ENCODE measurements at places on chromosomes 5 and 9.
A peak's percentile ranks its signal among the peaks of the same experiment; 100 is the strongest.

DNA sequence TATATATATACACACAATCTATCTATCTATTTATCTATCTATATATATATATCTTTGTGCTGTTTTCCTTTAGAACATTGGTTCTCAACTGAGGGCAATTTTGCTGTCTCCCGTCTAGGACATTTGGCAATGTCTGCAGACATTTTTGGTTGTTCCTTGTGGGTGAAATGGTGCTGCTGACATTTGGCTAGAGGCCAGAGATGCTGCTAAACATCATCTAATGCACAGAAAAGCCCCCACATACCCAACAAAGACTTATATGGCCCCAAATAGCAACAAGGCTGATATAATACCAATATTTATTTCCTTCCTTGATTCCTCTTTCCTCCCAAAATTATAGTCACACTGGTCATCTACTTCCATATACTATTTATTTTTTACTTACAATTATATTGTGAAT, 197.5 kb downstream of the TRPM3 start:
- DNase-seq, result no peak

GRCh38 chr5:63959177-63959982, 2.9 kb downstream of the HTR1A start:
- DNase-seq, result no peak

GRCh38 chr5:135491552-135492318, 39.6 kb upstream of the TIFAB start:
- DNase-seq, result no peak

- DNase-seq, result no peak
Measured at GRCh38 chr5:148482196-148482595, 98.4 kb downstream of the FBXO38 start.

GRCh38 chr9:130303613-130304055, 38.1 kb downstream of the HMCN2 start:
- no peak for DNase-seq

GRCh38 chr9:134636149-134636507, 5.5 kb upstream of the COL5A1 start:
- no peak for DNase-seq

DNA sequence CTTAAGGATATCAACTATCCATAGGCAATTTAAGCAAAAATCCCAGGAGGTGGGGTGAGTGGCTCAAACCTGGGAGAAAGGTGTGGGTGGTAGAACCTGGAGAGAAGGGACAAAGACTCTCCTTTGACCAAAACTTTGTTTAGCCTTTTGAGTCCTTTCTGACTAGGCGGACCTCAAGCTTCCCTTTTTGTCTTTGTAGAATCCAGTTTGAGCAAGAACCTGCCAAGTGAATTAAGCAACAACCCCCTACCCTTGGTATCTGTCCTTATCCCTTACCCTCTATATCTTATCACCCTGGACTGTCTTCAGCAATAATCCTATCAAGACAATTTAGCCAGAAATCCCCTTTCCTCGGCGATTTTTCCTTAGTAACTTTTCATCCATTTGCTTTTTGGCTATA, 53.5 kb upstream of the SLC28A3 start:
- DNase-seq, result no peak

- DNase-seq, result peak; percentile 41
Measured at GRCh38 chr5:16690243-16690852, 73.6 kb upstream of the RETREG1 start.

DNA sequence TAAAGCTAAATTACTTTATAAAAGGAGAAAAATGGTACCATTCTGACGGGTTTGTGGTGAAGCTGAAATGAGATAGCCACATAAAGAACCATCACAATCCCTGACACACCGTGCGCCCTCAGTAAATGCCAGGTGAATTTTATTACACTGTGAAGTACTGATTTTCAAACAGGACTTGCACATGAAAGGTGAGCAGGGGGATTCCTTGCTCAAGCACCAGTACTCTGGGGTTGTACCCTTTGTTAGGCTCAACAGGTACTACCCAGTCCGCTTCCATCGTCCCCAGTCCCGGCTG, 419 bp upstream of the RABGAP1 start:
- DNase-seq, result no peak

- no peak for DNase-seq
Measured at GRCh38 chr9:20015427-20015931, 226.6 kb upstream of the SLC24A2 start.

DNA sequence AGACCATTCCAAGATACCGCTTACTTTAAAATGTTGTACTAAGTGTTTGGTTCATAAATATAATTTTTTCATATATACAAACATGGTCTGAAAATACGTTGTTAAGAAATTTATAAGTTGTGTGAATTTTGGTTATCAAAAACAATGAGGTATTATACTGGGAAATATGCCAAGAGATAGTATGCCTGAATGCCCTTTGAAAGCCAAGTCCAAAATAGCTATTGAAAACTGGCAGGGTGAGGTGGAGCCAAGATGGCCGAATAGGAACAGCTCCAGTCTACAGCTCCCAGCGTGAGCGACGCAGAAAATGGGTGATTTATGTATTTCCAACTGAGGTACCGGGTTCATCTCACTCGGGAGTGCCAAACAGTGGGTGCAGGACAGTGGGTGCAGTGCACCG, 533.5 kb downstream of the ZNF608 start:
- no peak for DNase-seq

DNA sequence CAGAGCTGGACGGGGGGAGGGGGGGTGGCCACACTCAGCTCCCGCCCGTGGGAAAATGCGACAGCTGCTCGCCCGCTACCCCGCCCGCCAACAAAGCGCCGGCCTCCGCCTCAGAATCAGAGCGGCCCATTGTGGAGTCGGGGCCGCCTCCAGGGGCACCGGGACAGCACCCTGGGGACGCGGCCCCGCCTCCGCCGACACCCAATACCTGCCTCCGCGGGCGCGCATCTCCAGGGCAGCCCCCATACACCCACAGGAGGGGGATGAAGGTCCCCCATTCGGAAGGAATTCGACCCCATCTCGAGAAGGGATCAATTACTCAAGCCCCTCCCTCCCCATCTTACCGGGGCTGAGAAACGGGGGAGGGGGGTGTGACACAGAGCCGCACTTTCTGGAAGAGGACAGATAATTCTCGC, 1.3 kb downstream of the NOTCH1 start:
- no peak for DNase-seq

GRCh38 chr5:152136321-152136720, 211.7 kb upstream of the GLRA1 start:
- DNase-seq, result no peak

GRCh38 chr5:176492431-176492830, 44.2 kb downstream of the FAF2 start:
- no peak for DNase-seq

- DNase-seq, result no peak
Measured at GRCh38 chr5:82019342-82020138, 47.7 kb downstream of the ATG10 start.

GRCh38 chr5:176547802-176548201, 1.3 kb upstream of the CDHR2 start:
- DNase-seq, result peak; percentile 49

DNA sequence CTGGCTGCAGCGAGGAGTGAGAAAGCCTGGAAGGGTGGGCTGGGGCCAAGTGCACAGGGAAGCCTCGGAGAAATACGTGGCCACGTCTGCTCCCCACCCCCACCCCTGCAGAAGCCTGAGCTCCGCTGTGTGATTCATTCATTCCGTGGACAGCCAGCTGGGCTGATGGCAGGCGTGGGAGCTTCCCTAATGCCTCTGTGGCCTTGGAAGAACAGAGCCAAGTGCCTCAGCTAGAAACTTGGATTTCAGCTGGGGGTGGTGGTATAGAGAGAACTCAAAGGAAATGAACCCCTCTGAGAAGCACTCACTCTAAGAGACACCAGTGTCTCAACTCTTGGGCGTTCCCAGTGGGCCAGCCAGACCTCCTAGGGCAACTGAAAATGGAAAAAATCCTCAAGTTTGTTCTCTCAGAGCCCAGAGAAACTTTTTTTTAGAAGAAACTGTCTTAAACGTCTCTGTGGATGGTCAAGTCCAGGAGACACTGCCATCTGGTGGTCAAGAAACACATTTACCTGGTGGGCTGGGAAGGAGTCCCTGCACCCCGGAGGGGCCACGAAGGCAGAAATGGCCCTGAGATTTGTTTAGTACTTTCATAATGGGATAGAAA, 18.0 kb downstream of the ATOX1 start:
- peak; percentile 73 for DNase-seq

GRCh38 chr5:137206030-137206715, 293.0 kb downstream of the SPOCK1 start:
- no peak for DNase-seq

- DNase-seq, result no peak
Measured at GRCh38 chr5:167843881-167844572, 447.4 kb upstream of the WWC1 start.

- no peak for DNase-seq
Measured at GRCh38 chr5:125786021-125786420, 637.2 kb upstream of the GRAMD2B start.

DNA sequence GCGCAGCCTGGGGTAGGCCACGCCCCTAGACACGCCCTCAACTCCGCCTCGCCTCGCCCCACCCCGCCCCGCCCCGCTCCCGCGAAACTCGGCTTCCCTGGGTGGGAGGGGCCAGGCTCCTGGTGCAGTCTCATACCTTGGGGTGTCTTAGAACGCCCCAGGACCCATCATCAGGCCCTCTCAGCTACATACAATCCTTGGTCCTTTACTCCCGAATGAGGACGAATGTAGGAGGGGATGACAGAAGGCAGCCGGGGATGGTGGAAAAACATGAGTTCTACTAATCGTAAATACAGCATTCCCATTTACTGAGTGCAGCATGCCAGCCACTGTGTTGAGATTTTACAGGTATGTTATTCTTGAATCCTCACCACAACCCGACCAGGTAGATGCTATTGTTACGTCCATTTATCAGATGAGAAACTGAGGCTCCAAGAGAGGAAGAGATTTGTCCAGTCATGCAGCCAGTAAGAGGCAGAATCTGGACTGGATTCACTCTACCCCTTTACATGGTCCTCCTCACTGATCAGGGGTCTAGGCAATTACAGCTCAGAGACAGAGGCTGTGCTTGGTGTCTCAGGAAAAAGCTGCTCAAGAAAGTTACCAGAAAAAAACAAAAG, 6.8 kb downstream of the SH2D3C start:
- DNase-seq, result no peak

DNA sequence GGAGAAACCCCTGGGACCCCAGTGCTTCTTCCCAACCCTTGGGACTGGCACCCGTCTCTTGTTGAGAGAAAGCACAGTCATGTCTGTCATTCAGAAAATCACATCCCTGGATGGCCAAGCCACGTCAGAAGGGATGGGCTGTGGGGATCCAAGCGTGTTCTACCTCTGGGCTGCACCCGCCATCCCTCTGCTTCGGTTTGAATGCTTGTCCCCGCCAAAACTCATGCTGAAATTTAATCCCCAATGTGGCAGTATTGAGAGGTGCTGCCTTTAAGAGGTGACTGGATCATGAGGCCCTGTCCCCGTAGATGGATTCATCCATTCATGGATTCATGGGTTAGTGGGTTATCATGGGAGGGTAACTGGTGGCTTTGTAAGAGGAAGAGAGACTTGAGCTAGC, 27.0 kb downstream of the CEL start:
- DNase-seq, result no peak

DNA sequence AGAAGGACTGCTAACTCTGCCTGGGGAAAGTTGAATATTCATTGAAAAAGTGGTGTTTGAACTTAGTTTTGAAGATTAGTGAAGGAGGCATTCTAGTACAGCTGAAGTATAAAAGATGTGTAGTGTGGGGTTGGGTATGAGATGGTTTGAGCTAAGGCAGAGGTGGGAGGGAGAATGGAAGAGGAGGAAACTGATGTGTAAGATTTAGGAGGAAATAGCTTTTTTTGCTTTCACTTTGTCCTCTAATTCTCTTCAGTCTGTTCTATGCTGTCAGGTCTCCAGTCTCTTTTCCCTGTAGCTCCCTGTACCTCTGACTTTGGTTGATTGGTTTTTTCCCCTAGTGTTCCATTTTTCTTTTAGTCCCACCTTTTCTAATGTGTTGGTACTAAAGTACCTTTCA, 9.0 kb downstream of the CREBRF start:
- DNase-seq, result no peak

- peak; percentile 98 for DNase-seq
Measured at GRCh38 chr5:179818746-179819295, 1.9 kb upstream of the SQSTM1 start.

DNA sequence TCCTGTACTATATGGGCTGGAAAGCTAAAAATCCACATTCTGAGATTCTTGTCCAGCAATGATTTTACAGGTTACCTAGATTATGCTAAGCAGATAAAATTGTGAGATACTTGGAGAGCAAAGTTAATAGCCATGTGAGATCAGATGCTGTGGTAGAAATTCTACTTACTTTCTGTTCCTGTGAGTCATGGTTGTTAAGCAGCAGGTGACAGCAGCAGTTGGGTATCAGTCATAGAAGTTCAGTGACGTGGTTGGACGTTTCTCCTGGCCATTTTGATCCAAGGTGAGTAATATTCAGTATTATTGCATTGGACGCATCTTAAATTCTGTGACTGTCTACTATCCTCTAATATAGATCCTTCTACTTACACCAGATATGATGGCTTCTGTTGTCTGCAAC, 524.5 kb downstream of the TMEM38B start:
- no peak for DNase-seq

- no peak for DNase-seq
Measured at GRCh38 chr5:114120166-114120565, 241.7 kb upstream of the KCNN2 start.

DNA sequence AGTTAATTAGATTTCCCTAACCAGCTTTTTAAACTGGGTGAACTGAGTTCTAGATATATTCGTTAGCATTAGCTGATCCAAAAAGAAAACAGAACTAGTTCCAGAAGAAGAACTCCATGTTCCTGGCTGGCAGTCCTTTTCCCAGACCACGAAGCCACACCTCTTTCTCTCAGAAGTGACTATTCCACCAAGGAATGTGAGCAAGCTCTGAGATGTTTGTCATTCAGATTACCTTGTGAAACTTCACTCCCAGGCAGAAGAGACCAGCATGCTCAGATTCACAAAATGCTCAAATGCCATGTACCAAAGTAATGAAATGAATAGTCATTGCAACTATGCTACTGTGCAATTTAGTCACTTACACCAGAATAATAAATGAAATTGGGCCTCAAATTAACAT, 4.4 kb upstream of the SSBP2 start:
- peak; percentile 76 for DNase-seq

GRCh38 chr9:70534471-70534870, 120.0 kb upstream of the KLF9 start:
- DNase-seq, result no peak

DNA sequence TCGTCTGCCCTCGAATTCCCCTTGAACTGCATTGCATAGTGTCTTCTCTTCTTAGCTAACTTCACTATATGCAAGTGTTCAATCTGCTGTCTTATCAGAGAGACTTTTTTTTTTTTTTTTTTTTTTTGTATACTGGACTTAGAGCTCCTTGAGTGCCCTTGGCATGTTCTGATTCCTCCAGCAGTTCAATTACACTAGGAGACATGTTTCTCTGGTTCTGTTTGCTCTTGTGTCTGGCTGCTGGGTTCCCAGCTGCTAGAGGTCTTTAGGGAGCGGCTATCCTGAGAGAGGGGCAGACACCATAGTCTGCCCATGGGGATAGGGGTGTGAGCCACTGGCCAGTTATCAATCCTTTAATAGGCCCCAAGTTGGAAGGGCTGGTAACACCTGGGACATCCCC, 13.1 kb downstream of the OR2S2 start:
- no peak for DNase-seq
